ENCODE measurements at places on chromosomes 16 and 17.

DNA sequence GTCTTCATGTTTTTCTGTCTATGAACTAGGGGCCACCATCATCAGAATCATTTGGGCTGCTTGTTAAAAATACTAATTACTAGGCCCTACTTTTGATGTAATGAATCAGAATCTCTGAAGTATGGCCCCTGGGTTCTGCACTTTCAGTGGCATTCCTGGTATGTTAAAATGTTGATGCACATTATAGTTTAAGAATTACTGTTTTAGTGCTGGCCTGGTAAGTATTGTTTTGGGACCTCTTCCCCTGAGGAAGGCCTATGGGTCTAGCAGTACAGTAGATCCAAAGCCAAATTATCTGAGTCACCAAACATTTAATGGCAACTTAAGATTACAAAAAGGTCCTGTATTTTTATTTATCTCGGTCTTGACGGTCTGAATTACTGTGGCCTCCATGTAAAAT lies 58.8 kb downstream of the AP2B1 start:
- DNase-seq, result no peak

DNA sequence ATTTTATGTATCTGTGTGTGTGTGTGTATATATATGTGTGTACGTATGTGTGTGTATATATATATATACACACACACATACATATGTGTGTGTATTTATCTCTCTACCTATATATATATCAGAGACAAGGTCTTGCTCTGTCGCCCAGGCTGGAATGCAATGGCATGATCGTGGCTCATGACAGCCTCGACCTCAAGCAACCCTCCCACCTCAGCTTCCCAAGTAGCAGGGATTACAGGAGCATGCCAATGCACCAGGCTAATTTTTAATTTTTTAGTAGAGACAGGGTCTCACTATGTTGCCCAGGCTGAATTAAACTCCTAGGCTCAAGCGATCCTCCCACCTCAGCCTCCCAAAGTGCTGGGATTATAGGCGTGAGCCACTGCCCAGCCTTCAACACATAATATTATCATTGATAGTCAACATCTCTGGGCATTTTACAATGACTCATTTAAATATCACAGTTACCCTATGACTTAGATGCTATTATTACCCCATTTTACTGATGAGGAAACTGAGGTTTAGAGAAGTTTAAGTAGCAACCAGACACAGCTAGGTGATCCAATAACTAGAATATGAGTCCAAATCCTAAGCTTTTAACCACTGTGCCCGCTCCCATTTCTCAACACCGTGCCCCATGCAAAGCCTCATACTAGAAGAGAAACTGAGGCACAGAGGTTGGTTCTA lies 24.3 kb downstream of the G6PC3 start:
- no peak for DNase-seq

GRCh38 chr17:47272491-47272890 lies 18.9 kb downstream of the ITGB3 start:
- DNase-seq, result no peak

GRCh38 chr17:75181608-75182318 lies 996 bp downstream of the SUMO2 start:
- peak; percentile 16 for DNase-seq
